ENCODE measurements at places on chromosomes 4 and X.

GRCh38 chr4:108094923-108095482 is 73.7 kb downstream of the LEF1 start:
- no peak for DNase-seq

DNA sequence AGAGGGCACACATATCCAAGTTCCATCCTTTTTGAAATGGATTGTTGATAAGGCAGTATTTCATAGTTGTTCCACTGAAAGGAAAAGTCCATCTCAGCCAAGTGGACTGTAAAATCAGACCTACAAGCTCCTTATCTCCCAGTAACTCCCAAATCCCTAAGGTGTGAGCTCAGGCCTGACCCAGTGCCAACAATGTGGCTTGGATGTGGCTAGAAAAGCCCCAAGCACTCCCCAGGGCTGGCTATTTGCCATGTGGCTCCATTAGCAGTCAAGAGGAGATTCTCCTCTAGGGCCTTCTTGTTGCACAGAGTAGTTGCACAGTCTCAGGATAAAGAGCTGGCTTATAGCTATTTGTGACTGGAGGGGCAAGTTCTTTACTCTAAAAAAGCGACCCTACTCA is 25.0 kb upstream of the DGKK start:
- DNase-seq = no peak

DNA sequence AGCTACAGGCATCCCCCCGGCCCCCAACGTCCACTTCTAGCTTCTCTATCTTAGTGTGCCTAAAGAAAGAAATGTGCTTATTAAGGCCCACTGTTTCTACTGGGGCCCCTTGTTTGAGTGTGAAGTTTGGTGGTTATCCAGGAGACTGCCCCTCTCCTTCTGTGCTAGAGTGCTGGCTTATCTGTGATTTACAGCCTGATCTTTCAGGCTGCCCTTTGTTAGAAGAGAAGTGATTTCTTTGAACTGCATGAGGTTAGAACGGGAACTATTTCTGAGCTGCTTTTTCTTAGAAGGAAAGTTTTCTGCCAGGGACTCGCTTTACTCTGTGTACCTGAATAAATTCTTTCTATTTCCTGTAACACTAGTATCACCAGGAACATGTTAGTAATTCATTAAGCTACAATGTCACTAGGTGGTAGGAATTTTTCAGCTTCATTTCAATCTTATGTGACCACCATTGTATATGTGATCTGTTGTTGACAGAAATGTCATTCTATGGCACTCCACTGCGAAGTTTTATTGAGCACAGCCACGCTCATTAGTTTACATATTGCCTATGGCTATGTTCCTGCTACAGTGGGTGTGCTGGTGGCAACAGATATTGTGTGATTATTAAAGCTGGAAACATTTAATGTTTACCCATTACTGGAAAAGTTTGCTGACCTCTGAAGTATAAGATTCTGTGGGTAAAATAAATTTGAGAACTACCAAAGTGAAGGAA is 193.8 kb upstream of the CXorf51B start:
- no peak for DNase-seq

- DNase-seq = no peak
These were observed 20.5 kb upstream of the AADAT start for GRCh38 chr4:170110285-170110672.

Measured in cortex of kidney (tissue), 1 donor.